ENCODE measurements at places on chromosomes 2 and 18.

DNA sequence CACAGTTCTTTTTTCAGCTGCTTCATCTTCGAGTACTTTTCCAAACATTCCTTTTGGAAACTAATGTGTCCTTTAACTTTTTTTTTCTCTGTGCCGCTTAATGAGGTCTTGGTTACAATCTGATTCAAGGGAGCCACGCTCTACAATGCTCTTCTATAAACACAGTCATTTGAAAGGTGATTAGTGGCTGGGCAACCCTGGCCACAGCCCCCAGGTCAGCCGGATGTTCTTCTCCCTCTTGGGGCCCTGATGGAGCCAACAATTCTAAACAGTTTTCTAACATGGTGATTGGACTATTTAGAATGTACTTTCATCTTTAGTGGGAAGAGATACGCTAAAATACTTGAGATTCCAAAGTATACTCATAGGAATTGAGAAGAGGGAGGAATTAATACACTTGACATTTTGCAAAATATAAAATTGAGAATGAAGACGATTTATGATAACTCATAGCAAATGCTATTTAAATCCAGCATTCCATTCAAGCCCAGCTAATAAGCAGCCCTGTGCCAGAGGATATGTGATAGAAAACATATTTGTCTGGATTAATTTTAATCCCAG is 83.7 kb upstream of the MBOAT2 start:
- no peak for DNase-seq

GRCh38 chr2:40265602-40266001 is 186.3 kb downstream of the SLC8A1 start:
- no peak for DNase-seq

GRCh38 chr2:85719609-85720240 is 25.6 kb downstream of the GNLY start:
- no peak for DNase-seq

GRCh38 chr2:65429786-65430602 is 2.4 kb downstream of the SPRED2 start:
- DNase-seq, result no peak

DNA sequence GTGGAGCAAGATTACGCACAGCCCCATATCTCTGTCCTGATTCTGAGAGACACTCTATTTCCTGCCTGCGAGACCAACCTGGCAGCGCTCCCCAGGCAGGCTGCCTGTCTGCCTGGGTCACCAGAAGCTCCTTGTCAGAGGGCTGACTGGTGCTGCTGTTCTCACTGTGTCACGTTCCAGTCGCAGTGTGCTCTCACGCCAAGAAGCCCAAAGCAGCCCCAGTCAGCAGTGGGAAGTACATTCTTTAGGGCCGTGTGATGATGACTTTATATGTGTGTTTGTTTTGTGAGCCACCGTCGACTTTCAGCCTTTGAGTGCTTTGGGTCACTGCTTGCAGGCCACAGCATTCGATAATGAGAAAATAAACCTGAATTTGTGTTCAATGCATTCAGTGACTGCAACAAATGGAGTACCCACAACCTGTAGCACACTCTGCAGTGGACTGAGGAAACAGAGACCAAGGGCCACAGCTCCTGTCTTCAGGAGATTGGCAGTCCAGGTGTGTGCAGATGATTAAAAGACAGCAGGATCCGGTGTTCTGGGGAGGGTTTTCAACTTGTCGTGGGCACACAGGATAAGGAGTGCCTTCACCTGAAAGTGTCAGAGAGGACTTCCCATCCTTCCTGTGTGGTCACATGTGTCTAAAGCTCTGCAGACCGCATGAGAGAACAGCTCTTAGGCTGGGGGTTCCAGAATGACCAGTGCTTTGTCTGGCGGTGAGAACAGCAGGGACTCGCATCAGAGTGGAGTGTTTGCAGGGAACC is 4.8 kb downstream of the TNFRSF11A start:
- no peak for DNase-seq

- DNase-seq, result no peak
Observed at GRCh38 chr2:17661460-17661859, 92.2 kb downstream of the SMC6 start.

DNA sequence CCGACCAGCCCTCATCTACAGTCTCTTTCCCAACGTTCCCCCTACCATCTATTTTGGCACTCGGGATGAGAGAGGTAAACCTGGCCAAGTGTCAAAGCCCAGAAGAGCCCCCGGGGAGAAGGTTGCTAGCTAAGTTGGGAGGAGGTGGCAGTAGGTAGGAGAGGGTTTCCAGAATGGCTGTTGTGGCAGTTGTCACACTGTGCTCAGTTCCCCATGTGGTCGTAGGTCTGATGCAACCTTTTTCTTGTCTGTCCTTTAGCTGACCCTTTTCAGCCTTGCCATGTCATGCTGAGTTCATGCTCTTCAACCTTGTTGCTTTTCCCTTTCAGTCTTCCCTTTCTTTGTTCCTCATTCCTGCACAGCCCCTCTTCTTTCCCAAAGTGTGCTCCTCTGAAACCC is 34.5 kb downstream of the TTLL4 start:
- peak; percentile 39 for DNase-seq

DNA sequence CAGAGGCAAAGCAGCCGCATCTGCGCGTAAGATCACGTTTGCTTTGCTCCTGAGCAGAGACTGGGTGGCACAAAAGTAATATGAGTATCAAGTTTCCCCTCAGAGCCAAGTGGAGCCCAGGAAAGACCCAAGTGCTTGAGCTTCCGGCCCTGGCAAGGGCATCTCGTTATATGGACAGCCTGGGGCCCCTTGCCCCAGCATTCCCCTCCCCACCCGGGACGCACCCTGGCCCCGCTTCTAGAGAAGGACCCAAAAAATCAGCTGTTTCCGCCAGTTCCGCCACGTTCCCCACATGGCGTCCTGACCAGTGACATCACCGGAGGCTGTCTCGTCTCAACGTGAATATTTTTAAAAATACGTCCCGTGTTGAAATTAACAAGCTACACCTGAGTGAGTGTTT is 135.1 kb downstream of the NFATC1 start:
- no peak for DNase-seq

DNA sequence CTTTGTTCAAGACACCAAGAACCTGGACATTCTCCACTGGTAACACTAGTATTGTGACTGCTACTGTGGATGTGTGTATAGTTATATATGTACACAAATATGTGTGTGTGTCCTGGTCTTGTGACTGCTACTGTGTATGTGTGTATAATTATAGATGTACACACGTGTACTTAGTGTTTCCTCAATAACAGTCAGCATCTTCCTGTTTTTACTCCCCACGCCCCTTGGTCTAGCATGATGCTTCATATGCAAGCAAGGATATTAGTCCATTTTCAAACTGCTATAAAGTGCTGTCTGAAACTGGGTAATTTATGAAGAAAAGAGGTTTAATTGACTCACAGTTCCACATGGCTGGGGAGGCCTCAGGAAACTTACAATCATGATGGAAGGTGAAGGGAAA is 802.7 kb downstream of the RNF144A start:
- DNase-seq, result no peak

- no peak for DNase-seq
Observed at GRCh38 chr18:59156316-59156715, 16.6 kb downstream of the SEC11C start.

- no peak for DNase-seq
Observed at GRCh38 chr2:54386585-54386984, 69.5 kb upstream of the SPTBN1 start.

- DNase-seq, result no peak
Observed at GRCh38 chr2:223219872-223220657, 168.1 kb downstream of the KCNE4 start.

DNA sequence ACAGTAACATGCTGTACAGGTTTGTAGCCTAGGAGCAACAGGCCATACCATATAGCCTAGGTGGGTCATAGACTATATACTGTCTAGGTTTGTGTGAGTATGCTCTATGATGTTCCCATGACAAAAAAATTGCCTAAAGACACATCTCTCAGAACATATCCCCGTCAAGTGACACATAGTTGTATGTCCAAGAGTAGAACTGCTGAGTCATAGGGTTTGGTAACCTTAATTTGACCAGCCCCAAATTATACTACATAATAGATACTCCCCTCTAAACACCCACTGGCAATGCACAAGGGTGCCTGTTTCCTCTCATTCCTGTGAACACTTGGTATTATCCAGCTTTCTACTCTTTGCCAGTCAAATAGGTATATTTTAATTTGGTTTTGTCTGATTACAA is 161.6 kb downstream of the LCLAT1 start:
- DNase-seq, result peak; percentile 1

DNA sequence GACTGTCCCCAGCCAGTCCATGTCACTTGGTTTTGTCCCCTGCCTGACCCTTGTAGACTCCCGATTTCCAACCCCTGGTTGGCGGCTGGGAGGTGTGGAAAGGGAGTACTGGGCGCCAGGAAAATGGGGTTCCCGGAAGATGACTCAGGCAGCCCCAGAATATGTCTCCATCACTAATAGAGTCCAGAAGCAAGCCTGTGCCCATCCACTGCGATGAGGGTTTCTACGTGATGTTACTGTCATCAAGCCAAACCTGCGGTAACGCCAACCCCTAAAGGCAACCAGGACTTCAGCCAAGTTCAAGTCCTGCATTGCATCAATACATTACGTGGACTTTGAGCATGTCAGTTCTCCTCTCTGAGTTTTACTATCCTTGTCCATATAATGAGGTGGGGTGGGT is 62.0 kb upstream of the TAF1B start:
- no peak for DNase-seq

DNA sequence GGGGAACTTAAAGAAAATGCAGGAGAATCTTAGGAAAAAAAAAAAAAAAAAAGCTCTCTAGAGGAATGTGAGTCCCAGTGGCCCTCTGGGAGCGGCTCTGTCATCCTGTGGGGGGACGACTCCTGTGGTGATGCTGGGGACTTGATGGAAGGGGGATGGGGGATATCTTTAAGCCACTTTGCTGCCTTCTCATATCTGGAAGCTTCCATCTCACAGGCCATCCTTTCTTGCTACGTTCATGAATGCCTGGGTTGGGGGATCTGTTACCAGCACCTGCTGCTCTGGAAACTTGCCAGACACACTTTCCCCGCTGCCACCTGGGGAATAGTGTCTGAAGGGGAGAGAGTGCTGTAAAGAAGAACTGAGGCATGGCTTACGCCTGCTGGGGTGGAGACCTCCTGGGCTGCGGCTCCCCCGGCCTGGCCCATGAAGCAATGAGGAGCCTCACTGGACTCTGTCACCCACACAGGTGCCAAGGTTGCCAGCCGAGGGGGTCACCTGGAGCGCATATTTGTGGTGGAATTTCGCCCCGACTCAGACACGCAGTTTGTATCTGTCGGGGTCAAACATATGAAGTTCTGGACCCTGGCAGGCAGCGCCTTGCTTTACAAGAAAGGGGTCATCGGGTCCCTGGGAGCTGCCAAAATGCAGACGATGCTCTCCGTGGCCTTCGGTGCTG is 92.8 kb downstream of the RTN4 start:
- no peak for DNase-seq

GRCh38 chr18:6759579-6759978 is 30.1 kb downstream of the ARHGAP28 start:
- DNase-seq, result no peak

DNA sequence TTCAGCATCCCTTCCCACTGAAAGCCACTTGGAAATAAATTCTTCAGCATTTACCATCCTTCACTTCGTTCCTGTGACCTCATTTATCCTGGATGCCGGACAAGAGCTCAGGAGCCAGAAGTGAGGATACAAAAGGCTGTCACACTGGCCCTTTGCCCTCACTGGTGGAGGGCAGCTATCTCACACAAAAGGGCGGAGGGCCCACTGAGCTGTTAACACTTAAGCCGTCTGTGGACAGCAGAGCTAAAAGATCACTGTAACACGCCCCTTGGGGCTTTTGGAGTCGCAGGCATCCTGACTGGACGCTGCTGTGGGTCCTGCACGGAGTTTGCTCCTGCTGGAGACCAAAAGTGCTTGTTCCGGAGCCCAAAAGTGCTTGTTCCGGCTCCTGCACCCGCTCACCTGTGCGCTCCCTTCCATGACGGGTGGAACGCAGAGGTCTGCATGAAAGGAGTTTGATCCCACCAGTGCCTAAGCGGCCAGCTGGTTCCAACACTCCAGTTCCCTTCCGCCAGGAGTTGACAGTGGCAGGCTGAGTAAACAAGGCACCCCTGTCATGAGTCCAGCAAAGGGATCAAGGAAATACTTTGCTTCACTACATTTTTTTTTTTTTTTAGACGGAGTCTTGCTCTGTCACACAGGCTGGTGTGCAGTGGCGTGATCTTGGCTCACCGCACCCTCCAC is 572.0 kb upstream of the LINC00305 start:
- no peak for DNase-seq

DNA sequence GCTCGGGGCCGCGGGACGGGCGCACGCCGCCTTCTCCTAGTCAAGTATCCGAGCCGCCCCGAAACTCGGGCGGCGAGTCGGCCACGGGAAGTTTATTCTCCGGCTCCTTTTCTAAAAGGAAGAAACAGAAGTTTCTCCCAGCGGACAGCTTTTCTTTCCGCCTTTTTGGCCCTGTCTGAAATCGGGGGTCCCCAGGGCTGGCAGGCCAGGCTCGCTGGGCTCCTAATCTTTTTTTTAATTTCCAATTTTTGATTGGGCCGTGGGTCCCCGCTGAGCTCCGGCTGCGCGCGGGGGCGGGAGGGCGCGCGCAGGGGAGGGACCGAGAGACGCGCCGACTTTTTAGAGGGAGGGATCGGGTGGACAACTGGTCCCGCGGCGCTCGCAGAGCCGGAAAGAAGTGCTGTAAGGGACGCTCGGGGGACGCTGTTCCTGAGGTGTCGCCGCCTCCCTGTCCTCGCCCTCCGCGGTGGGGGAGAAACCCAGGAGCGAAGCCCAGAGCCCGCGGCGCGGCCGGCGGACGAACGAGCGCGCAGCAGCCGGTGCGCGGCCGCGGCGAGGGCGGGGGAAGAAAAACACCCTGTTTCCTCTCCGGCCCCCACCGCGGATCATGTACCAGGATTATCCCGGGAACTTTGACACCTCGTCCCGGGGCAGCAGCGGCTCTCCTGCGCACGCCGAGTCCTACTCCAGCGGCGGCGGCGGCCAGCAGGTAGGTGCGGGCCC is 617 bp downstream of the FOSL2 start:
- peak; percentile 26 for DNase-seq

- DNase-seq, result no peak
Observed at GRCh38 chr18:27862041-27862682, 314.8 kb downstream of the CDH2 start.

Measured in NCI-H460 (cell line).